NCI-H1694 (cell line): ENCODE measurements at places on chromosomes 2 and 18.
A peak's percentile ranks its signal among the peaks of the same experiment; 100 is the strongest.

GRCh38 chr2:10712185-10712809 lies 9.1 kb upstream of the ATP6V1C2 start:
- no peak for DNase-seq

DNA sequence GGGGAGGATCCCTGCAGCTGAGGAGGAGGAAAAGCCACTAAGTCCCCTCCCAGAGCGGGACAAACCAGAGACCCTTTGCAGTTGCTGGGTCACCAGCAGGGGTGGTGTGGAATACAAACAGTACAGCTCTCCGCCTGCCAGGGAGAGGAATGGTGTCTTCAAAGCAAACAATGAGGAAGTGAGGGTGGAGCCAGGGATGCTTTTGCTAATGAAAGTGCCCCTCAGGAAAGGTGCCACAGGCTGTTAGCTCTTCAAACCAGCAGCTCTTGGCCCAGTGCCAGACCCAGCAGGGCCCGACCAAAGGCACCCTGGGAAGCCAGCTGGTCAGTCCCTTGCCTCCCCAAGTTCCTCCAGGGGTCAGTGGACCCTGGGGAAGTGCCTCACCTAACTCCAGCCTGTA lies 102.8 kb downstream of the HIBCH start:
- no peak for DNase-seq

- DNase-seq: peak; percentile 53
Measured at GRCh38 chr2:55111570-55112228, 61.4 kb upstream of the RTN4 start.

DNA sequence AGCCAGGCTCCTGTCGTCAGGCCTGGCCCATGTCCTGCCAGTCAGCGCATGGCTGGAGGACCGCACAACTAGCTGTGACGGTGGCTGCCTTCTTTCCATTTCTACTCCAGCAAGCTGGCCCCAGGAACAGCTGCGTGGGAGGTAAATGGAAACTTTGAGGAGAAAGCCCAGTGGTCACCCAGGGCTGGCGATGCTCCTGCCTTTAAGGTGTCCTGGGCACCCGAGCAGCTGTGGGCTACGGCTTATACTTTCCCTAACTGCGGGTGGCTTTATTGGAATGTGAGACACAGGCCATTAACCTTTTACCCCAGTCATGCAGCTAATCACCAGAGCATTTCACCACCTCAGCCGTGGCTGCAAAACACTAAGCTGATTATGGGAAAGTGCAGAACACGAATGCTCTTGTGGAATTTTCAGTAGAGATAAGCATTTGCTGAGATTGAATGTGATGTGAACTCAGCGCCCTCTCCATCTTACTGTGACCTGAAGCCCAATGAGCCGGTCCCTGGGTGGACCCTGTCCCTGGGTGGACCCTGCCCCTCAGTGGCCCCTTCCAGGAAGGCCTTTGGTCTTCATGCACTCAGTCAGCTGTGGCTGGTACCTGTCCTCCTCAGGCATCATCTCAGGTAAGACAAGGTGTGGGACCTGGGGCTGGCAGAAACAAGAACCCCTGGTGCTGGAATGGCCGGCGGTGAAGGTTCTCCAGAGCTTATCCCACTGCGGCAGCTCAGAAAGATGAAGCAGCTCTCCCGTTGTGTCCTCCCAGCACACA lies 275.4 kb upstream of the HS6ST1 start:
- DNase-seq: no peak
